ENCODE measurements at places on chromosomes 3 and 15. TPM values are rescaled to one million over a fixed set of nuclear protein-coding genes. Genes with fewer than 3 reads are reported as not detected.

The CTXND1 gene
- not detected for total RNA-seq

The DVL3 gene
- total RNA-seq, result 97.2 TPM

The CCR1 gene
- not detected for total RNA-seq

The TMEM207 gene
- total RNA-seq, result not detected

The SOX14 gene
- total RNA-seq, result not detected

The HAPLN3 gene
- 168 TPM for total RNA-seq

The LRRC34 gene
- 1.2 TPM for total RNA-seq

The TMCO5A gene
- not detected for total RNA-seq

The GAP43 gene
- total RNA-seq, result not detected

The ETFA gene
- total RNA-seq, result 159 TPM

The SKOR1 gene
- total RNA-seq, result 0.21 TPM

The TM6SF1 gene
- 0.69 TPM for total RNA-seq

The EFCC1 gene
- 0.15 TPM for total RNA-seq

The DPPA2 gene
- not detected for total RNA-seq

The REC114 gene
- total RNA-seq, result not detected

The ZNF501 gene
- 0.15 TPM for total RNA-seq

The SLC22A14 gene
- 0.13 TPM for total RNA-seq

The CHST13 gene
- 0.64 TPM for total RNA-seq

The LMOD3 gene
- total RNA-seq, result not detected

The EIF1B gene
- total RNA-seq, result 25.0 TPM

The STRIT1 gene
- not detected for total RNA-seq

The ISG20 gene
- 14.9 TPM for total RNA-seq

The SEMA7A gene
- total RNA-seq, result 11.2 TPM

The CDHR4 gene
- not detected for total RNA-seq

The ROBO2 gene
- total RNA-seq, result 1.3 TPM

The CCDC54 gene
- total RNA-seq, result not detected

The ST6GAL1 gene
- total RNA-seq, result 3.3 TPM

The PTX3 gene
- 2.1 TPM for total RNA-seq

The SLCO3A1 gene
- 20.6 TPM for total RNA-seq

The TNK2 gene
- 72.3 TPM for total RNA-seq

The STAC gene
- total RNA-seq, result 18.8 TPM

The PPP1R14D gene
- 0.64 TPM for total RNA-seq

The ANKRD34C gene
- not detected for total RNA-seq

The PCNP gene
- total RNA-seq, result 165 TPM

The LMAN1L gene
- total RNA-seq, result not detected

The ACSBG1 gene
- 0.31 TPM for total RNA-seq

The ARIH2 gene
- 77.0 TPM for total RNA-seq

The TMOD2 gene
- 1.7 TPM for total RNA-seq

The CLSTN2 gene
- total RNA-seq, result 0.03 TPM

The RCCD1 gene
- 23.6 TPM for total RNA-seq

The GUCA1C gene
- total RNA-seq, result not detected

The ATP13A5 gene
- not detected for total RNA-seq

The FRMD4B gene
- 0.90 TPM for total RNA-seq

The MINAR1 gene
- total RNA-seq, result 0.62 TPM

The ARID3B gene
- 12.7 TPM for total RNA-seq

The EFL1 gene
- 20.2 TPM for total RNA-seq

The RTP1 gene
- total RNA-seq, result not detected

The CD80 gene
- total RNA-seq, result 0.15 TPM

The CAND2 gene
- 0.13 TPM for total RNA-seq

The AGTR1 gene
- 0.28 TPM for total RNA-seq

The DUT gene
- total RNA-seq, result 220 TPM

The PRSS50 gene
- 0.13 TPM for total RNA-seq

The PARP6 gene
- 85.7 TPM for total RNA-seq

The ARHGAP31 gene
- 7.6 TPM for total RNA-seq

The SNX33 gene
- 17.0 TPM for total RNA-seq
